ENCODE measurements at places on chromosomes 1 and 21.

GRCh38 chr1:40317394-40318074 lies 448 bp upstream of the COL9A2 start:
- peak; percentile 52 for DNase-seq

DNA sequence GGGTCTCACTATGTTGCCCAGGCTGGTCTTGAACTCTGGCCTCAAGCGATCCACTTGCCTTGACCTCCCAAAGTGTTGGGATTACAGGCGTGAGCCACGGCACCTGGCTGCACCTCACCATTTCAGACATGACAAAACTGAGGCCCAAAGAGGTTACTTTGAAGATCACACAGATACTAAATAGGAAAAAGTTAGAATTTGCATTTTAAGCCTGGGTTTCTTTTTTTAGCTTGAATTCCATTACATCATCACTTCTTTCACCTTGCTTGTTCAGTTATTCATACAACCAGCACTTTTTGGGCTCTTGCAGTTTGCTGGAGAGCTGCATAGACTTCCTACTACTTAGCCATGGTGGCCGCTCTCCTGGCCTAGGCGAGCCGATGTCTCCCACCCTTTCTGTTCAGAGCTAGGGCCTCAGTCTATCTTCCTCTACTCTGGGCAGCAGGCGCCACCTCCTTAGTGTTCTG lies 16.3 kb upstream of the CD2 start:
- peak; percentile 79 for DNase-seq

DNA sequence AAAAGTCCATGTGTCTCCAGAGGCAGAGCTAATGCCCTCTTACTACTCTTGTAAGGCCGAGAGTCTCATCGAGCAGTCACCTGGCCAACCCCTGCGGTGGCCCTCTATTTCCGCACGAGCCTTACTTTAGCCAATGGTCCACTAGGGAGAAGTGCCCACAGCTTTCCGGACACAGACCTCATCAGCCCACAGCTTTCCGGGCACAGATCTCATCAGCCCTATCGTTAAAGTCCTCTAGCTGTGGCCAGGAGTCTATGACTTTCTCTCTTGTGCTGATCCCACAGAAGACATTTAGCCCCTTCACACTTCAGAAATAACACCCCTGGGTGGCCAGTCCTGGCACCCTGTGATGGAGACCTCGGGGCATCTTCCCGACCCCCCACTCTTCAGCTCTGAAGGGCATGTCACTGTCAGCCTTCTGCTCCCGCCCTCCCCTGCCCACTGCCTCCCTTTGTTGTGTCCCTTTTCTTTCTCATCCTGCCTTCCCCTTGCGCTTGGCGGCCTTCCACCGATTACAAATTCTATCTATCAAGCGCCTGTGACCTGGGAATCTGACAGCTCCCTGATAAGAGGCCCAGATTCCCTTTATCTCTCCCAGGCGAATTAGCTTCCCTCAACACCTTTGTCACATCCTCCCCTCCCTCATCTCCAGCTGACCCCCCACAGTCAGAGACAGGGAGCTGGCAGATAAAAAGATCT lies 161.0 kb downstream of the PLXNA2 start:
- DNase-seq, result no peak

GRCh38 chr21:40013001-40013735 lies 145.9 kb downstream of the PCP4 start:
- no peak for DNase-seq

DNA sequence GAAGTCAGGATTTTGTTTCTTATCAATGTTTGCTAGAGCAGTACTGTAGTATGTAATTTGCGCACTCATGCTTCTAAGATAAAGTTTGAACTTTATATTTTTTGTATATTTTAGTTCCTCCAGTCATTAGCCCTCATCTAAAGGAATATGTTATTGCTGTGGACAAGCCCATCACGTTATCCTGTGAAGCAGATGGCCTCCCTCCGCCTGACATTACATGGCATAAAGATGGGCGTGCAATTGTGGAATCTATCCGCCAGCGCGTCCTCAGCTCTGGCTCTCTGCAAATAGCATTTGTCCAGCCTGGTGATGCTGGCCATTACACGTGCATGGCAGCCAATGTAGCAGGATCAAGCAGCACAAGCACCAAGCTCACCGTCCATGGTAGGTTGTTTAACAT lies 252.2 kb downstream of the TPR start:
- no peak for DNase-seq

DNA sequence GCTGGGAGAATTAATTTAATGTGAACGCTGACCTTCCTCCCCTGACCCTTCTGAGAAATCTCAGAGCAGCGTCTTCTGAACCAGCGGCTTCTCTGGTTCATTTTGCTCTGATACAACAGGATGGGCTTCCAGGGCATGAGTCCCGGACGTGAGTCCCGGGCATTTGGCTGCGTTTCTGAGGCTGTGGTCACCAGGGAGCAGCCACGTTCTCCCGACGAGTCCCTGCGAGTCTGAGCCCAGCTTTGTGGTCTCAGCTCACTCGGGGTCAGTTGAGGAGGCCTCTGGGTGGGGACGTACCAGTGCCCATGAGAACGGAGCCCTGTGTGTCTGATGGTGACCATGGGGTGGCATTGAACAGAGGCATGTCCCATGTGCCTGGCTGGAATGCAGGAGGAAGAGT lies 17.7 kb upstream of the OBSCN start:
- DNase-seq, result peak; percentile 28

- no peak for DNase-seq
Observed at GRCh38 chr21:21175798-21176334, 177.7 kb downstream of the NCAM2 start.

- no peak for DNase-seq
Observed at GRCh38 chr1:206557636-206558473, 50.5 kb downstream of the RASSF5 start.

DNA sequence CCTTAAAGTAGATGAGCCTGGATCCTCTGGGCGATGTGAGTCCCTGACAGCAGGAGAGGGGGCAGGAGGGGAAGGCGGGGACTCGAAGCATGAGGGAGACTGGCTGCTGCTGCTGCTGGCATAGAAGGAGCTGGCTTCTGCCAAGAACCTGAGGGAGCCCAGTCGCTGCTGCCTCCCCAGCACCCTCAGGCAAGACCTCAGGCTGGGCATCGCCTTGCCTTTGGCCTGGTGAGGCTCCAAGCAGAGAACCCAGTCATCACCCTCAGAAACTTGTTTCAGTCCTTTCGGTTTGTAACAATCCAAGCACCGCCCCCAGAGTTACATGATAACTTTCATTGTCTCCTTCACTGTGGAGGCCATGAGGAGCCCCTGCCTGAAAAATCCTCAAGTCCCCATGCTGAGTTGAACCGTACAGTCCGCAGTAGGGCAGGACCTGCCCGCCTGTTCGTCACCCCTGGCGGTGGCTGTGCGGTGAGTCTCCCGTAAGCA lies 38.8 kb downstream of the POFUT2 start:
- DNase-seq, result peak; percentile 48

DNA sequence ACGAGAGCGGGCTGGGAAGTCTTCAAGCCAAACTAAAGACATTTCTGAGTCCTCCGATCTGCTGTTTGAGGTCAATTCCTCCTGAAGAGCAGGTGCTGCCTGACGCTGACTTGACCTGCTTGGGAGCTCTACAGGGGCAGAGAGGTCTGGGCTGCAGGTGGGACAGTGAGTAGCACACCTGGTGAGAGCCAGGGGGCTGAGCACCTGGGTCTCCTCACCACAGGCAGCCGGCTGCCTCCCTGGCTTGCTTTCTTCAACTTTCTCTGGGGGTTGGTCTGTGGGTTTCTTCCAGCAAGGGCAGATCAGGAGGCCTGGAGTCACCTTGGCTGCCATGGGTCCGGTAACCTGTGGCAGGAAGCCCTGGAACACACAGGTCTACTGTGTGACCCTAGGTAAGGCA lies 107.4 kb upstream of the EDN2 start:
- DNase-seq, result no peak

GRCh38 chr1:181986907-181987305 lies 74.6 kb downstream of the ZNF648 start:
- no peak for DNase-seq

GRCh38 chr1:25624156-25624555 lies 7.6 kb downstream of the MAN1C1 start:
- DNase-seq, result no peak

GRCh38 chr1:34597877-34598514 lies 156.9 kb upstream of the GJB5 start:
- DNase-seq, result peak; percentile 88

DNA sequence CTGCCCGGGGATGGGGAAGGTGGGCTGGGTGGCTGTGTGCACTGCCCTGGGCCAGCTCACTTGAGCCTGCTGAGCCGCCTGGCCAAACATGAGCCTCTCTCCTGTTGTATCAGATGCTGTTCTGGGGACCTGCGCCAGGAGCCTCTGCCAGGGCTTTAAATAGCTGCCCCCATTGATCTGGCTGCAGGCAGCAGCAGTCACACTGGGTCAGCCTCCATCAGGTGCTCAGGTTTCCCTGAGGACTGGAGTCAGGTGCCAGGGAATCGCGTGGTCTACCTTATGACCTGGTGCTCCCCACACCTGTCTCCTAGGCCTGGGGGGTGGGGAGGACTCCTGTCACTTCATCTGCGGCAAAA lies 700 bp upstream of the CCDC28B start:
- DNase-seq, result no peak

DNA sequence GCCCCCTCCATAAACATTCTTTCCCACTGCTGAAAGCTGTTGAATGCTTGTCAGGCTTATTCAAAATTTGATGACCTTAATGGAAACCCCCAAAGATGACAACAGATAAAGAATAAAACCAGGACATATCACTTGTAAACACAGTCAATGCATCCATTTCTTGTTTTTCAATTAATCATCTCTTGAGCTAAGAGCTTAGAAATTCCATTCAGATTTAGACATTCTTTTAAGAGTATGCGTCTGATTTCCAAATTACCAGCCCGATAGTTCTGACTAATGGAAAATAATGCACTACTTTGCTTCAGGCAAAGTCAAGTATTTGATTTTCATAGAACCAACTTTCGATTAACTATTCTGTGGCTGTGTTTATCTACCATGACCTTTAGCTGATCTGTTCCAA lies 100.6 kb upstream of the RUNX1 start:
- DNase-seq, result no peak

DNA sequence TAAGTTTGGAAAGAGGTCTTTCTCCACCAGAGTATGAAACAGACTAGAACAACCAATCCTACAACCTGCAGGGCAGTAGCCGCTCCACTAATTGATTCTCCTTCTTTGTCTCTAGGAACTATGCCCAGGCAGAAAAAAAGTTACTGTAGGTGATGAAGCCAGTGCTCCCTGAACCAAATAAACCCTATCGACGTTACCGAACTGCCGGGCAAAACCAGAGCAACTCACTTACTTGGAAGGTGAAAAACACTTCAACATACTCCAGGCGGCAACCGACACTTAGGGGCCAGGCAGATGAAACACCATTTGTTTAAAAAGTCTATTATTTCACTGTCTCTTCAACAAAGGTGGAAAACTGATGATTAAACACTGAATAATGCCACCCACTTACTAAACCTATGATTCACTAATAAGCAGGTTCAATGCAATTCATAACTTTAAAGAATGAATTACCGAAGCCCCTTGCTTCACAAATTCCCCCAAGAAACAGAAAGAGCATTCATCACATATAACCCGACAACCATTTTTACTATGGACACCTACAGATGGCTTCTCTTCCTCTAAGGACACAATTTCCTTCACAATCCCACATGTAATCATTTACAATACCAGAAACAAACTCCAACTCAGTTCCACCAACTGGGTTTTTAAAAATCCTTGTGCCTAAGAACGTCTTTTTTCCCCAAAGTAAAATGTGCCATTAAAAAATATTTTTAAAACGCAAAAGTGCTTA lies 1.6 kb downstream of the NRIP1 start:
- DNase-seq, result no peak

DNA sequence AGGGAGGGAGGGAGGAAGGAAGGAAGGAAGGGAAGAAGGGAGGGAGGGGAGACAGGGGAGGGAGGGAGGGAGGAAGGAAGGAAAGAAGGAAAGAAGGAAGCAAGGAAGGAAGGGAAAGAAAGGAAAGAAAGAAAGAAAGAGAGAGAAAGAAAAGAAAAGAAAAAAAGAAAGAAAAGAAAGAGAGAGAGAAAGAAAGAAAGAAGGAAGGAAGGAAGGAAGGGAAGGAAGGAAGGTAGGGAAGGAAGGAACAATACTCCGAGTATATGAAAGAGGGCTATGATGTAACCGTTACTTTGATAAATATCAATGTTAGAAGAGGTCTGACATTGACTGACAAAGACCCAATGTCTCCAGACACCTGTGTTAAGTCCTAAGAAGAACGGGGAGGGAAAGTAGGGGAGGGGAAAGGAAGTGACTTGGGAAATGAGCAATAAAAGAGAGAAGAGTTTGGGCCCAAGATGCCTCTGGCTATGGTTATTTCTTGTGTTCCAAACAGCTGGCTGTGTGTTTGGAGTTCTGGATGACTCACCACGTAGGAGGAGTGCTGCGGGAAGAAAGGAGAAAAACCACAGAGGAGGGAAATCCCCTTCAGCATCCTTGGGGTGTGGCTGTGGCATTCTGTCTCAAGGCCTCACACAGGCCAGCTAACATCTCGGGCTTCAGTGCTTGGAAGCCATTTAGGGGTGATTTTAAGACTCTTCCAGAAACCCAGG lies 37.0 kb upstream of the RXRG start:
- DNase-seq, result no peak

DNA sequence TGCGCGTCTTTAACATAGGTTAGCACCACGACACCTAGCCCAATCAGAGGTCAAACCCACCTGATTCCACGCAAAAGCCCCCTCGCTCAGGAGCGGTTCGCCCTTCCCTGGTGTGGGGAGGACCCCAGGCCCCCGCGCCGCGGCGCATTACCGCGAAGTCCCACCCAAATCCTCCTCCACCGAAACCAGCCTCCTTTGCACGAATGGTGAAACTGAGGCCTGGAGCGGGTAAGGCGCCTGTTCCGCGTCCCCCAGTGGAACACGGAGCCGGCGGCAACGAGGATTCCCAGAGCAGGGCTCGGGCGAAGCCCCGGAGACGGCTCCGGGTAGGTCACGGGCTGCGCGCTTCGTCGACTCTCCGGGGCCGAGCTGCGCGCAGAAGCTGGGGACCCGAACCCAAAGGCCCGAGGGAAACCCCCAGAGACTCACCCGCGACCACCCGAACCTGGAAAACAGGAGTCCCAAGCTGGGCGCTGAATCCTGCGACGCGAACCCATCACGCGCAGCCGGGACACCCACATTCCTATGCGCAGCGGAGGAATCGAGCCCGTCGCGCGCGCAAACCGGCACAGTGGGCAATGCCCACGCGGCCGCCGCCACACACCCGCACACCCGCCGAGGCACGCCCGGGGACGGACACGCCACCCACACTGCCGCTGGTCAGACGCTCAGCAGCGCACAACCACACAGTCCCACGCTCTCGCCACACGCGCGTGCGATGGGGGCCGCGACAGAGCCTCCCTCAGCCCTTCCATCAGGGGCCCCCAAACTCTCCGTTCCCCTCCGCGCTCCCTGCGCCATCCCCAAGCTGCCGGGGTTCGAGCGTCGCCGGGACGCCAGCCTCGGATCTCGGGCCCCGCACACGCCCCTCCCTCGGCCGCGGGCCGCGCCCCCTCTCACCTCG lies 507 bp downstream of the GLIS1 start:
- DNase-seq, result peak; percentile 54

- DNase-seq, result no peak
Observed at GRCh38 chr1:221881805-221882581, 140.1 kb upstream of the DUSP10 start.

All from activated CD8-positive, alpha-beta memory T cell treated with anti-CD3 and anti-CD28 coated beads, Interleukin-2, amount 50 U/mL, for 48 hours (primary cell).